Nephron progenitor cell (in vitro differentiated cells): ENCODE measurements at places on chromosomes 4 and X.

GRCh38 chr4:127251423-127251822 lies 381.3 kb upstream of the INTU start:
- DNase-seq, result no peak

DNA sequence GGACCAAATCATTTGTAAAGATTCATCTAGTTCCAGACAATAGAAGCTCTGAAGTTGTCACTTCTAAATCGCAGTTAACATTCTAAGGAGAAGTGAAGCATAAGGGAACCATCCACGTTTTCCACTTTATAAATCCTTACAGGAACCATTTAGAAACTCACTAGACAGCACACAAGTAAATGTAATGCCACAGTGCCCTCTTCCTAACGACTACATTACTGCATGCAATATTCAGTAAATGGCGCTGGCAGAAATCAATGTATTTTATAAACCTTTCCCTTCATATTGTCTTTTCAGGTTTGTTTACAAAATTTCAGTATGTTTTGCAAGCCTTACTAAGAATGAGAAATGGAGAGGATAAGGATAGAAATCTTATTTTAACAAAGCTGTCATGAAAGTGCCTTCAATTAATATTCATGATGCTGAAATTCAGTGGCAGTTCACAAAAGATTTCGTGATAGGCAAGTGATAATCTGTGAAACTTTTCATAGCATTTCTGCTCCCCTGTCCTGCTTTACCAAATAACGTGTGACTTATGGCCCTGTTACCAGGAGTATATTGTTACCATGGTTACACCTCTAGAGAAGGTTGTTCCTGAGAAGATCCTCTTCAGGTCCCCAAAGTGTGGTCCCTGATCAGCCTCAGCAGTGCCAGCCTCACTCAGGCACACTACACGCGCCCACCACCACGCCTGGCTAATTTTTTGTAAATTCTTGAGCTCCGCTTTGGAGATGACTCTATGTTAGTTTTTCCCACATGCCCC lies 54.2 kb downstream of the TMA16 start:
- peak; percentile 11 for DNase-seq

- no peak for DNase-seq
These were observed 65.8 kb upstream of the PRPS1 start for GRCh38 chrX:107562482-107562881.

- no peak for DNase-seq
These were observed 144.4 kb downstream of the GLRA2 start for GRCh38 chrX:14673764-14674163.

GRCh38 chrX:75230296-75230695 lies 43.6 kb upstream of the UPRT start:
- DNase-seq, result no peak

DNA sequence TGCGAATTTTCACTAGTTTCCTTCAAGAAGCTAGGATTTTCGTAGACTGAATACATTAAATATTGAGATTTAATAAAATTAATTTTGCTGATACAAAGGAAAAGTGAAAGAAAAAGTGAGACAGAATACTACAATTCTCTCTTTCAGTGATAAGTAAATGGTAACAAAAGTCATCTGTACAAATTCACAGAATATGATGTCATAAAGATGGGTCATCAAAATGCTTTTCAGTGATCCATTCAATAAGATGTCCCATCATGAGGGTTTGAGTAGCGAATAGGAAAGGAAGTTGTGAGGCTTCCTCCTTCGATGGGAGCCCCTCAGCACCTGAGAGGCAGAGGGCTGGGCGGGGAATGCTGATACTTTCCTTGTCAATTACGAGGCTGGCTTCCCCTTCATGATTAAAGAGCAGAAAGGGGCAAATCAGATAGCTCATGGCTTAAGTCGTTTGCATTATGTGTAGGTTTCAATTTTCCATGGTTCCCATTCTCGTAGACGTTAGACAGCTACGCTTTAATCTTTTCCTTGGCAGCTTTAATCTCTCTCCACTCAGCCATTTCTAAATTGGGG lies 108.8 kb upstream of the SORBS2 start:
- no peak for DNase-seq

GRCh38 chr4:120693816-120694215 lies 228.7 kb downstream of the PRDM5 start:
- no peak for DNase-seq

- no peak for DNase-seq
These were observed 48.8 kb upstream of the ADAD1 start for GRCh38 chr4:122329876-122330565.

- DNase-seq, result no peak
These were observed 14.7 kb upstream of the ATP8A1 start for GRCh38 chr4:42671431-42672194.
